Stimulated activated CD4-positive, alpha-beta T cell treated with anti-CD3 and anti-CD28 coated beads, Interleukin-12 subunit alpha, Interleukin-12 subunit beta, amount 100 ng/mL, for 4 hours (primary cell): ENCODE measurements at places on chromosomes 7 and 10.

DNA sequence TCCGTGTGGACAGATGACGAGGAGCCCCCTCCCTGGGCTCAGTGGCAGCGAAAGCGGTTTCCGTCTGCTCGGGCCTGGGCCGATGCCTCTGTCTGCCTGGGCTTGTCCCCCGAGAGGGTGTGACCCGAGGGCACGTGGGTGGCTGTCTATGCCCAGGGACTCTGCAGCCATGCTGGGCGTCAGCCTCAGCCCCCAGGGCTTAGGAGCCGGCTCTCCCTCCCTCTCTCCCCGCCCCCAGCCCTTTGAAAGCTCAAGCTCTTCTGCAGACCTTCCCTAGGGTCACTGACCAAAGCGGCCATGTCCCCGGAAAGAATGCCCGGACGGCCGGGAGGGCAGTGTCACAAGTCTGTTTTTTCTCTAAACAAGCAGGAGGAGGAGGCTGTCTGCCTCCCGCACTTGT is 7.1 kb downstream of the MICALL2 start:
- no peak for DNase-seq

- DNase-seq = no peak
These were observed 339.2 kb upstream of the PODXL start for GRCh38 chr7:131895541-131896164.

- DNase-seq = no peak
These were observed 208.8 kb downstream of the TCERG1L start for GRCh38 chr10:131102676-131103075.

DNA sequence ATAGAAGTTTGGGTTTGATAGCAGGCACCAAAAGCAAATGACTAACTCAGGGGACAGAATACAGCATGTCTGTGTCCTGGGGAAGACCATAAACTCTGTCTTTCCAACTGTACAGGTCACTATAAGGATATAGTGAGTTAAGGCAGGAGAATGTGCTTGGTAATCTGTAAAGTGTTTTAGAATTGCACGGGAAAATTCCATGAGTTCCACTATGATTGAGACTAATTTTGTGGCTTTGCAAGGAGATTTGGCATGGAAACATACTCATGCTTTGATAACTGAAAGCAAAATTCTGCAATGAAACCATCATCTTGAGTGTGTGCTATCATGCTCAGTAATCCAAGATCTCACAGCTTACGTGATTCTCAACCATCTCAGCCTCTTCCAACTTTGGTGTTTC is 152.6 kb downstream of the PKD1L1 start:
- DNase-seq = no peak

GRCh38 chr10:25631471-25631870 is 302.6 kb upstream of the MYO3A start:
- DNase-seq = no peak

GRCh38 chr7:142883571-142884285 is 1.8 kb downstream of the TRPV6 start:
- DNase-seq = no peak
